Stimulated activated CD4-positive, alpha-beta T cell treated with anti-CD3 and anti-CD28 coated beads, Interleukin-15, amount 100 ng/mL, for 1 hour (primary cell): ENCODE measurements at places on chromosomes 13 and 19.

GRCh38 chr19:5607318-5608275 lies 15.0 kb downstream of the SAFB2 start:
- no peak for DNase-seq

DNA sequence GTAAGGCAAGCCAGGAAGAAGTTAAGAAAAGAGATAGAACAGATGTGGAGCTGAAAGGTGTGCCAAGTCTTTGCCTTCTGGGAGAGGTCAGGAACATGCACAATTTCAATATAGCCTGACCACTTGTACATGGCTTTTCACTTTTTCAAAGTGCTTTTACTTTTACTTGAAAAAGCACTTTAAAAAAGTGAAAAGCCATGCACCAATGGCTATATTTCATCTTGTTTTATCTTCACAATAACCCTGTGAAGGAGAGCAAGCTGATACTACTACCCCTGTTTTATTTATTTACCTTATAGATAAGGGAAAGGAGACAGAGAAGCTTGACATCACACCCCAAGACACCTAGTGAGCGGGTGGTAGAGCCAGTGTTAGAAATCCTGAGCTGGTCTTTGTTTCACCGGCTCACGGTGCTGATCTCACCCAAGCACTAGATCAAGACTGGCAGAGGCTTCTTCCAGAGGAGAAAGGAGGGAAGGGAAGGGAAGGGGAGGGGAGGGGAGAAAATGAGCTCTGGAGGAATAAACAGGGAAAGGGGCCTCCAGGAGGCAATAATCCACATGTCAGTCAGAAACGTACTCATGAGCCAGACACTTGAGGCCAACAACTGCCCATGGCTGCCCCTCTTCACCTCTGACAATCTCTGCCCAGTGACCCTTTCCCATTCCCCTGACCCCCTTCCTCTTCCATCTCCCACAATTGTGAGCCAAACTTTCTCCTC lies 455.4 kb downstream of the FOXO1 start:
- DNase-seq = no peak

DNA sequence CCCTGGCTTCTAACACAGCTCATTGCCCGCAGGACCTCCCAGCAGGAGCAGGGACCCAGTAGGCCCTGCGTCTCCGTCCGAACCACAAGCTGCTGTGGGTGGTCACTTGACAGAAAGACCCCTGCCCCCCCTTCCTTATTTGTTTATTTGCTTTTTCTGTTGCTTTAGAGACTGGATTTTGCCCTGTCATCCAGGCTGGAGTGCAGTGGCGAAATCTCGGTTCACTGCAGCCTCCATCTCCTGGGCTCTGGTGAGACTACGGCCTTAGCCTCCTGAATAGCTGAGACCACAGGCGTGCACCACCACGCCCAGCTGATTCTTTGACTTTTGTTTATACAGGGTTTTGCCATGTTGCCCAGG lies 7.6 kb upstream of the PTBP1 start:
- DNase-seq = no peak

- no peak for DNase-seq
These were observed 64.4 kb downstream of the UBL3 start for GRCh38 chr13:29785978-29786377.
